ENCODE measurements at places on chromosomes 13 and 19. TPM values are rescaled to one million over a fixed set of nuclear protein-coding genes. Genes with fewer than 3 reads are reported as not detected.
A peak's percentile ranks its signal among the peaks of the same experiment; 100 is the strongest.

GRCh38 chr13:79403113-79403512, 2.9 kb downstream of the RBM26 start:
- H3K27me3 ChIP-seq = no peaks in the 10 kb centered on the region
- H3K4me1 ChIP-seq = peaks cover 29% of the 10 kb centered on the region
- H3K27ac ChIP-seq = no peak overlapping the region
- no peak overlapping the region for H3K4me3 ChIP-seq

DNA sequence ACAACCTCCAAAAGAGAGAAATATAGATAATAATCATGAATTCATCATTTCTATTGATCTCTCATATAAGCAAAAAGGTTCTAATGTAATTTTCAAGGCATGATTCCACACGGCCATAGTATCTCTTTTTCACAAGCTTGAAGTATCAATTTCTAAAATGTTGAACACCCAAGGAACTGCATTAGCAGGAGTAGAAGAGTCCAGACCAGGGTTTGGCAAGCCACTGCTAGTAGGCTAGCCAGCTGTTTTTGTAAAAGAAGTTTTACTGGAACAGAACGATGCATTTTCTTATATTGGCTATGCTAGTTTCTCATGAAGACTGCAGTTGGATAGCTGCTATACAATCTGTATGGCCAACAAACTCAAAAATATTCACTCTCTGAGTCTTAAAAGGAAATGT, 481.5 kb upstream of the MIR17HG start:
- H3K4me1 ChIP-seq = peaks cover 9% of the 10 kb centered on the region
- H3K36me3 ChIP-seq = no peaks in the 10 kb centered on the region
- no peaks in the 10 kb centered on the region for H3K27me3 ChIP-seq
- H3K4me3 ChIP-seq = no peak overlapping the region
- DNase-seq = no peak

DNA sequence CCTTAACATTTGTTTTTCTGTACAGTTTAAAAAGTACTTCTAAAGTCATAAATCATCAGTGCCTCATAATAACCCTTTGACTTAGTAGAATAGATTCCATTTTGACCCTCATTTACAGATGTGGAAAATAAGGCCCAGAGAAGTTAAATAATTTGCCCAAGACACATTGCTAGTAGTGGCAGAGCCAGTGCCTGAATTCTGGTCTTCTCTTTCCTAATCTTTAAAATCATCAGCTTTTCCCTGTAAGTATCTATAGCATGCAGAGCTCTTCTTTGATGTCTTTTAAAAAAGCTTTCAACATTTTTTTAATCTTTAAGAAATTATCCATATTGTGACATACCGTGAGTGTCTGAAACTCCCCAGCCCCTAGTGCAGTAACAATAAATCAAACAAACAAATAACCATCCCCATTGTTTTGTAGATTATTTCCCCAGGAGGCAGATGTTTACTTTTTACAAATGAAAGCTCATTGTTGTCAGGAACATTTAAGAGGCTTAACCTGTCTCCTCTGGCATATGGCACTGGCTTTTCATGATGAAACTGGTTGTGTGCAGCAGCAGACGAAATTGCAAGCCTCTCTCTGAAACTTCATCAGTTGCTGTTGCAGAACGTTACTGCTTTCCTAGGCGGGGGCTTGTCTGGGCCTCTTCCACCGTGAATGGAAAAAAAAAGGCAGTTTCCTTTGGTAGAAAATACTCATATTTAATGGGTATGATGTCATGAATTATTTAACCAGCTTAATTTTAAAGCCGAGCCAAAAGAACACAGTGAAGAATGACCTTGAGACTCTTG, 31.7 kb upstream of the PCDH8 start:
- no peaks in the 10 kb centered on the region for H3K36me3 ChIP-seq
- no peak for DNase-seq
- no peaks in the 10 kb centered on the region for H3K4me1 ChIP-seq
- H3K27ac ChIP-seq = no peak overlapping the region
- H3K27me3 ChIP-seq = no peaks in the 10 kb centered on the region

Gene TEX30
- 5.4 TPM for total RNA-seq

DNA sequence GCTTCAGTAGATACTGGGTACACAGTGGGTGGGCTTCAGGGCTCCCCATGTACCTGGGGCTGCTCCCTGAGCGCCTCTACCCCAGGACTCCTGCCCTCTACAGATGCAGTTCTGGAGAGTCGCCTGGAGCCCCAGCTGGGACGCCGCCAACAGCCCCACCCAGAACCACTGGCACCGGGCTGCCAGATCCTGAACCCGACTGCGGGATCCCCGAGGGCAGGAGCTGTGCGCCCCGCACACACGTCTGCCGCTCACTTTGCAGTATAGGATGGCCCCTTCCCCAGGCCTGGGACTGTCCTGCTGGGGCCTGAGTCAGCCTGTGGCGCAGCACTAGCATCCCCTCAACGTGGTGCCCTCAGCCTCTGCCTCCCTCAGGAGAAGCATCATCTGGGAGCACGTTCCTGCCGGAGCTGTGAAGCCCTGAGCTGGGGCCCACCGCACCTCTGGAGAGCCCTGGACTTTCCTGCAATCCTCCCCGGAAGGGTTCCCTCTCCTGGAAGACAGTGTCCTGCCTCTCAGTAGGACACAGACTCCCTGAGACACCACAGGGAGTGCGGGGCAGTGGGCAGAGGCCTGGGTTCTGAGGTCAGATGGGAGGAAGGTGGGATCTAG, 3.7 kb downstream of the REXO1 start:
- H3K4me3 ChIP-seq = no peak overlapping the region
- no peaks in the 10 kb centered on the region for H3K27me3 ChIP-seq
- H3K36me3 ChIP-seq = no peaks in the 10 kb centered on the region
- no peak overlapping the region for H3K27ac ChIP-seq
- no peak for DNase-seq

- H3K27ac ChIP-seq = no peak overlapping the region
- no peaks in the 10 kb centered on the region for H3K27me3 ChIP-seq
- H3K36me3 ChIP-seq = no peaks in the 10 kb centered on the region
- DNase-seq = no peak
- no peak overlapping the region for H3K4me3 ChIP-seq
Measured at GRCh38 chr13:27327633-27328032, 57.0 kb downstream of the RASL11A start.

Gene ZNF627
- total RNA-seq = 10.2 TPM

Gene CAPN12
- 14.4 TPM for total RNA-seq

Gene RFPL4A
- not detected for total RNA-seq

DNA sequence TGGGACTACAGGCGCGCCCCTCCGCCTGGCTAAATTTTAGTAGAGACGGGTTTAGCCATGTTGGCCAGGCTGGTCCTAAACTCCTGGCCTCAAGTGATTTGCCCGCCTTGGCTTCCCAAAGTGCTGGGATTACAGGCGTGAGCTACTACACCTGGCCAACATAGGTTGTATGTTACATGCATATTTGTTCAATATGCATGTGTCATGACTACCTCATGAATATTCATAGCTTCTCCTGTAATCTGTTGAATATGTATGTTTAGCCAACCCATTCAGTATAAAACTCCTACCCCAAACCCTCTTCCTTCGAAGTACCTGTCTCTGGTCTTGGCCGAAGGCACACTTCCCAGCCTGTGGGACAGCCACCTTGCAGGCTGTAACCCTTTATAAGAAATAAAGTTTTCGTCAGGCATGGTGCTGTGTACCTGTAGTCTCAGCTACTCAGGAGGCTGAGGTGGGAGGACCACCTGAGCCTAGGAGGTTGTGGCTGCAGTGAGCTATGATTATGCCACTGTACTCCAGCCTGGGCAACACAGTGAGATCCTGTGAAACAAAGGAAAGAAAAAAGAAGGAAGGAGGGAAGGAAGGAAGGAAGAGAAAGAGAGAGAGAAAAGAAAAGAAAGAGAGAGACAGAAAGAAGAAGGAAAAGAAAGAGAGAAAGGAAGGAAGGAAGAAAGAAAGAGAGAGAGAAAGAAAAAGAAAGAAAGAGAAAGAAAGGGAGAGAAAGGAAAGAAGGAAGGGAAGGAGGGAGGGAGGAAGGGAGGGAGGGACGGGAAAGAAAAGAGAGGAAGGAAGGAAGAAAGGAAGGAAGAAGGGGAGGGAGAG, 29.3 kb downstream of the GPR42 start:
- no peak for DNase-seq
- H3K36me3 ChIP-seq = no peaks in the 10 kb centered on the region
- no peaks in the 10 kb centered on the region for H3K27me3 ChIP-seq
- H3K27ac ChIP-seq = no peak overlapping the region

DNA sequence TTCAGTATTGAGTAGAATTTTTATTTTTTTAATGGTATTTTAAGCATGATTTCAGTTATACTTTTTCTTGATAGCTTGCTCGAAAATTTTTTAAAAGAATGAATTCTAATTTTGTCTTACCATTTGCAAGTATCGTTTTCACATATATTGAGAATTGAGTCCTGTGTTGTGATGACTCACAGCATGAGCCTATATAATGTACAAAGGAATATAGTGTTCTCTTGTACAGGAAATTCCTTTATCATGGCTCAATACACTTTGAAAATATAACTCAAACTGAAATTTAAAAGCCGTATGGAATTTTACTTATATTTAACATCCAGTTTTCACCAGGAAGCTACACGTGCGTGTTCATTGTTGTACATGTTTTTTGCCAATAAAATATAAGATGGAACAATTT, 161.1 kb upstream of the TMTC4 start:
- H3K36me3 ChIP-seq = no peaks in the 10 kb centered on the region
- H3K27me3 ChIP-seq = no peaks in the 10 kb centered on the region
- H3K4me1 ChIP-seq = no peaks in the 10 kb centered on the region
- no peak for DNase-seq

- H3K36me3 ChIP-seq = no peaks in the 10 kb centered on the region
- no peak overlapping the region for H3K27ac ChIP-seq
- peaks cover 6% of the 10 kb centered on the region for H3K27me3 ChIP-seq
- peak; percentile 67 for DNase-seq
- H3K4me1 ChIP-seq = peaks cover 4% of the 10 kb centered on the region
Measured at GRCh38 chr19:55212447-55212846, 3.1 kb upstream of the PTPRH start.

Gene SLC46A3
- total RNA-seq = 43.8 TPM

- no peaks in the 10 kb centered on the region for H3K36me3 ChIP-seq
- no peak overlapping the region for H3K4me3 ChIP-seq
- peaks cover 10% of the 10 kb centered on the region for H3K4me1 ChIP-seq
- DNase-seq = no peak
- H3K27me3 ChIP-seq = peaks cover 55% of the 10 kb centered on the region
Measured at GRCh38 chr19:40519352-40520322, 52.8 kb downstream of the SPTBN4 start.

Gene ZDHHC20
- total RNA-seq = 29.9 TPM

DNA sequence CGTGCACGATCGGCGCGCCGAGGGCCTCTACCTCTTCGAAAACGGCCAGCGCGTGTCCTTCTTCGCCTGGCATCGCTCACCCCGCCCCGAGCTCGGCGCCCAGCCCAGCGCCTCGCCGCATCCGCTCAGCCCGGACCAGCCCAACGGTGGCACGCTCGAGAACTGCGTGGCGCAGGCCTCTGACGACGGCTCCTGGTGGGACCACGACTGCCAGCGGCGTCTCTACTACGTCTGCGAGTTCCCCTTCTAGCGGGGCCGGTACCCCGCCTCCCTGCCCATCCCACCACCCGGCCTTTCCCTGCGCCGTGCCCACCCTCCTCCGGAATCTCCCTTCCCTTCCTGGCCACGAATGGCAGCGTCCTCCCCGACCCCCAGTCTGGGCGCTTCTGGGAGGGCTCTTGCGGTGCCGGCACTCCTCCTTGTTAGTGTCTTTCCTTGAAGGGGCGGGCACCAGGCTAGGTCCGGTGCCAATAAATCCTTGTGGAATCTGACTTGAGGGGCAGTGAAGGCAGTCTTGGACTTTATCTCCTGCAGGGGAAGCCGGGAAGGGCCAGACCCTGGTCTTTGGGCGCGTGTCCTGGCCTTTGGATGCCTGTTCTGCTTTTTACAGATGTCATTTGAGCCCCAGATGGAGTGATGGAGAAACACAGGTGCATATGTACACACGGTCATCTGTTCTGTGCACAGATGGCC, 2.2 kb downstream of the CLEC11A start:
- H3K4me1 ChIP-seq = no peaks in the 10 kb centered on the region
- peaks cover 49% of the 10 kb centered on the region for H3K27me3 ChIP-seq

GRCh38 chr13:33454844-33455705, 169.5 kb upstream of the STARD13 start:
- no peak for DNase-seq
- no peaks in the 10 kb centered on the region for H3K27me3 ChIP-seq
- no peak overlapping the region for H3K27ac ChIP-seq
- H3K4me3 ChIP-seq = no peak overlapping the region
- no peaks in the 10 kb centered on the region for H3K36me3 ChIP-seq

Gene CYP2A7
- not detected for total RNA-seq

Gene RBM42
- 65.5 TPM for total RNA-seq

DNA sequence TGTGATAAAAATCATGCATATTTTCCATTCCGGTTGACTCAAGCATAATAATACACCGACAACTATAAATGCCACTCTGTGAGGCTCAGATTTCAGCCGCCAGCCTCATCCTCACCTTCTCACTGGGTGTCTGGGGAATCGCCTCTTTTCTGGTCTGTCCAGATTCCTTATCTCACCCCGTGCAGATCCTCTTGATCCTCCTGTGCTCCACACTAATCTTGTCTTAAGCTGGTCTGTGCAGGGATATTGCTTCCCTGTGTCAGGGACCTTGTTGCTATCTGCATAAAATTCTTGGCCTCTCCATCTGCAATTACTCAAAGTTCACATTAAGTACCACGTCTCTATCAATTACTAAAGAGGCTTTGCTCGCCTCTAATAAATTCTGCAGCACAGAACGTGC, 116.6 kb upstream of the SPACA7 start:
- no peak for DNase-seq
- no peaks in the 10 kb centered on the region for H3K36me3 ChIP-seq
- H3K27ac ChIP-seq = no peak overlapping the region
- peaks cover 4% of the 10 kb centered on the region for H3K27me3 ChIP-seq
- H3K4me3 ChIP-seq = no peak overlapping the region

- no peak overlapping the region for H3K4me3 ChIP-seq
- peak overlapping the region; percentile 98 for H3K27ac ChIP-seq
- H3K27me3 ChIP-seq = no peaks in the 10 kb centered on the region
Measured at GRCh38 chr19:1257475-1258162, 9.2 kb downstream of the MIDN start.

- no peaks in the 10 kb centered on the region for H3K4me1 ChIP-seq
- H3K4me3 ChIP-seq = no peak overlapping the region
- no peak for DNase-seq
Measured at GRCh38 chr19:53915000-53915399, 5.9 kb downstream of the CACNG7 start.

Gene KANK3
- total RNA-seq = 3.5 TPM
